T-helper 1 cell (primary cell): ENCODE measurements at places on chromosomes 4 and X.

DNA sequence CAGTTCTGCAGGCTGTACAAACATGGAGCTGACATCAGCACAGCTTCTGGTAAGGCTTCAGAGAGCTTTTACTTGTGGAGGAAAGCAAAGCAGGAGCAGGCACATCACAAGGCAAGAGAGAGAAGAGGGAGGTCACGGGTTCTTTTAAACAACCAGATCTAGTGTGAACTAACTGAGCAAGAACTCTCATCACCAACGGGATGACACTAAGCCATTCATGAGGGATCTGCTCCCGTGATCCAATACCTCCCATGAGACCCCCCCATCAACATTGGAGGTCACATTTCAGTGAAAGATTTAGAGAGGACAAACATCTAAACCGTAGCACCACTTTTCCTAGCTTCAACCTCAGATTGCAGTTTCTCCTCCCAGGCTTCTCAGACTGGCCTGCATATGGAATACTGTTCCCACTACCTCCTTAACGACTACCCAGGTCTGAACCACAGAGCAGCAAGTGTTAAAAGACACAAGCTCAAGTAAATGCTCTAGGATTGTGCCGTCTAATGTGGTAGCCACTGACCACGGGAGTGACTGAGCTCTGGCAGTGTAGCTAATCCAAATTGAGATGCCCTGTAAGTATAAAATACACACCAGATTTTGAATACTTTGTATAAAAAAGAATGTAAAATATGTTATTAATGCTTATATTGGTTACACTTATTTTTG is 192.7 kb downstream of the PTTG2 start:
- DNase-seq: no peak

GRCh38 chrX:10008483-10009056 is 41.4 kb downstream of the CLDN34 start:
- DNase-seq: no peak

DNA sequence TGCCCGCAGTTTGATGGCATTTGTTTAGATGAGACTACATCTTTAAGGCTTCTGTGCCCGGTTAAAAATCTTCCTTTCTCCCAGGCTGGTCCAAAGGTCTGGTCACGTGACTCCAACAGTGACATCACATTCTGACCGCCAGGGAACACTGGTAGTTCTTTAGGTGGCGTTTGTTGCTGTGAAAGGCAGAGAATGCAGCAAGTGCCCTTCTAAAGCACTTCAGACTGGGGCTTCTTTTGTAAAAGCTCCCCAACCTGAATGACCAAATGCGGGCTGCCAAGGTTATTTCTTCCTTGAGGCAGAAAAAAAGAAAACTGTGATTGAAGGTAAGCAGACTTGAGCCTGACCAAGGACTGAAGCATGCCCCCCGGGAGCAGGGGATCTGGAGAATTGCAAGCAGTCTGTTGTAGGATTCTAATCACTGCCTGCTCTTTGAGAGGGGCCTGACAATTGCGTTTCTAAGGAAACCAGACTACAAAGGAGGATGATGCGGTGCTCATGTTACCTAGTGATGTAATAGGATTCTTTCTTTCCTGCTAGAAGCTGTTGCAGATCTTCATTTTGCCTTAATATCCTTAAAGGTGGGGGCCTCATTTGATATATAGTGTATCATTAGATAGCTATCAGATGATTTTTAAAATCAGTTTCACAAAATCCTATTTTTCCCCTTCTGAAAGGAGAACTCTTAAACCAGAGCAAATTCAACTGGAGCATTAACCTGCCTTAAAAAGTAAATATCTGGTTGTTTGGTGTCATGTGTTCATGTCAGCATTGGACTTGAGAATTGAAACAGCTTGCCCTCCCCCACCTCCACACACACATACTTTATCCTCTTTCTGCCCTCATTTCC is 133.1 kb downstream of the AKAP4 start:
- DNase-seq: no peak

- DNase-seq: no peak
These were observed 3.0 kb downstream of the WWC2 start for GRCh38 chr4:183101956-183102480.

GRCh38 chrX:40579900-40580536 is 752 bp upstream of the ATP6AP2 start:
- no peak for DNase-seq

- no peak for DNase-seq
These were observed 42.8 kb upstream of the CCSER1 start for GRCh38 chr4:90084277-90084966.

DNA sequence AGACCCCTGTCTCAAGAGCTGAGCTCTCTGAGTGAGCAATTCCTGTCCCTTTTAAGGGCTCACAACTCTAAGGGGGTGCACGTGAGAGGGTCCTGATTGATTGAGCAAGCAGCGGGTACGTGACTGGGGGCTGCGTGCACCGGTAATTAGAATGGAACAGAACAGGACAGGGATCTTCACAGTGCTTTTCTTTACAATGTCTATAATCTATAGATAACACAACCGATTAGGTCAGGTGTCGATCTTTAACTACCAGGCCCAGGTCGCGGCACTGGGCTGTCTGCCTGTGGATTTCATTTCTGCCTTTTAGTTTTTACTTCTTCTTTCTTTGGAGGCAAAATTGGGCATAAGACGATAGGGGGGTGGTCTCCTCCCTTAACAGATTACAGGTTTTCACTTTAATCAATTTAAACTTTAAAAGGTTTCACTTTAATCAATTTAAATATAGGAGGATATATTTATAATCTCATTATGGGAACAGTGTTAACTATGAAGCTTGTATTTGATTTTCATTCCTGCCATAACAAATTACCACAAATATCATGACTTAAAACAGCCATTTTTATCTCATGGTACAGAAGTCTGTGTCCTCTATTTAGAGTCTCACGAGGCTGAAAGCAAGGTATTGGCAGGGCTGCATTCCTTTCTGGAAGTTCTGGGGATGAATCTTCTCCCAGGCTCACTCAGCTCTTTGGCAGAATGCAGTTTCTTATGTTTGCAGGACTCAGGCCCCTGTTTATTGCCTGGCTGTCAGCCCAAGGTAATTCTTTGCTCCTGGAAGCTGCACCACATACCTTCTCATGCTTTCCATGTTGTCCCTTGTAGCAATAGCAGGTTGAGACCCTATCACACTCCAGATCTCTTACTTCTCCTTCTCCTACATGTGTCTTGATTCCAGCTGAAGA is 5.2 kb downstream of the SPATA4 start:
- DNase-seq: no peak

DNA sequence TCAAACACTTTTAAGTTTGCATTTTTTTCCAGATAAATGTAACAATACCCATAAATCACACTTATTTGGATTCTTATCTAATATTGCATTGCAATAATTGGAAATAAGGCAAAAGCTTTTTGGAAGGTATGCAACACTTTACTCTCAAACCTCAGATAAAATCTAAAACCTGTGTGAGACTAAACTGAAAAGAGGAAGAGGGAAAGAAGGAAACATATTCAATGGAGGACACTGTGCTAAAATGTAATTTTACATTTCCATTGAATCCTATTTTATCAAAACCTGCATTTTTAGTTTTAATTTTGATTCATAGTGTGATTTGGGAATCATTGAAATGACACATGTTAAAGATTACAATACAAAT is 99.4 kb downstream of the HPGD start:
- no peak for DNase-seq

GRCh38 chr4:143939528-143939927 is 34.2 kb upstream of the GYPE start:
- no peak for DNase-seq

GRCh38 chrX:103817502-103817901 is 14.6 kb downstream of the RAB9B start:
- DNase-seq: peak; percentile 22

DNA sequence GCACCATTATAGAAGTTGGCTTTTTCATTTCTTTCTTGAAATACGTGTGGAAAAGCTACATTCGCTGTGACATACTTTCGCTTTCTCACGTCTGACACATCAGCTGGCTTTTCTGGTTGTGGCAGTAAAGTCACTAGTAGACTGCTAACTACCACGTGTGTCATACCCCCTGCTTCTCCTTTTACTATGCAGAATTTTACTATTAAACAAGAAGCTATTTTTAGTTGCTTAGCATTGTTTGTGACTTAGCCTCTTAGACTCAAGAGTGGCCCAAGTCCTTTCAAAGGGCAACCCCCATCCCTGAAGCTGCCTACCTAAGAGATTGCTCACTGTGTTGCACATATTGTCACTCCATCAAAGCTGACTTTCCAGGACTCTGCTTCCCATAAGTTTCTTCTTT is 2.1 kb upstream of the IL2 start:
- no peak for DNase-seq

GRCh38 chr4:165222651-165222994 is 15.3 kb downstream of the KLHL2 start:
- DNase-seq: no peak

GRCh38 chr4:92339676-92340075 is 35.9 kb downstream of the GRID2 start:
- DNase-seq: no peak

- no peak for DNase-seq
These were observed 6.8 kb downstream of the C1QTNF7 start for GRCh38 chr4:15434676-15435075.

GRCh38 chrX:106906361-106906760 is 3.2 kb upstream of the RIPPLY1 start:
- DNase-seq: no peak

GRCh38 chr4:185735866-185736400 is 76.1 kb downstream of the SORBS2 start:
- DNase-seq: no peak

DNA sequence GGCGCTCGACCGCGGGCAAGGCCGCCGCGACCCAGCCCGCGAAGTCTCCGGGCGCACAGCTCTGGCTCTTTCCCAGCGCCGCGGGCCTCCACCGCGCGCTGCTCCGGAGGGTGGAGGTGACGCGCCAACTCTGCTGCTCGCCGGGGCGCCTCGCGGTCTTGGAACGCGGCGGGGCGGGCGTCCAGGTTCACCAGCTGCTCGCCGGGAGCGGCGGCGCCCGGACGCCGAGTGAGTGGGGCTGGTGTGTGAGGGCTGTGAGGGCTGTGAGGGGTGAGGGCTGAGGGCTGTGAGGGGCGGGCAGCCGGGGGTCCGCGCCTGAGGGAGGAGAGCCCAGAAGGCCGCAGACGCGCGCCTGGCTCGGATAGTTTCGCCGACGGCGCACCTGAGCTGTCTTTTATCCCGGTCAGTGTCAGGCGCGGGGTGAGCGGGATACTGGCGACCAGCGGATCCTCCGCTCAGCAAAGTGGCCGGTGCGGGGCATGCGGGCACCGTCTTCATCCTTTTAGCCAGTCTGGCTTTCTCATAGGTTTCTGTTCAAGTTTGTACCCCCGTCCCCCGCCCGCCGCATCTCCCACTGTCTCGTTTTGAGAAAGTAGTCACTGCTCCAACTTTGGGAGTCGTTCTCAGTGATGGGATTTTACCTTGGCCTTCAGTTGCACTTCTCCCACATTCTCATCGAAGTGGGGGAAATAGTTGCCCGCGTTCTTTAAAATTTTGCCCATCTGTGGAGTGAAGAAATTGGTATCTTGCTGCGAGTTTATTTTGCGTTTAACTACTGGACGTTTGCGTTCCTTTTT is 586 bp downstream of the HERC5 start:
- peak; percentile 52 for DNase-seq

DNA sequence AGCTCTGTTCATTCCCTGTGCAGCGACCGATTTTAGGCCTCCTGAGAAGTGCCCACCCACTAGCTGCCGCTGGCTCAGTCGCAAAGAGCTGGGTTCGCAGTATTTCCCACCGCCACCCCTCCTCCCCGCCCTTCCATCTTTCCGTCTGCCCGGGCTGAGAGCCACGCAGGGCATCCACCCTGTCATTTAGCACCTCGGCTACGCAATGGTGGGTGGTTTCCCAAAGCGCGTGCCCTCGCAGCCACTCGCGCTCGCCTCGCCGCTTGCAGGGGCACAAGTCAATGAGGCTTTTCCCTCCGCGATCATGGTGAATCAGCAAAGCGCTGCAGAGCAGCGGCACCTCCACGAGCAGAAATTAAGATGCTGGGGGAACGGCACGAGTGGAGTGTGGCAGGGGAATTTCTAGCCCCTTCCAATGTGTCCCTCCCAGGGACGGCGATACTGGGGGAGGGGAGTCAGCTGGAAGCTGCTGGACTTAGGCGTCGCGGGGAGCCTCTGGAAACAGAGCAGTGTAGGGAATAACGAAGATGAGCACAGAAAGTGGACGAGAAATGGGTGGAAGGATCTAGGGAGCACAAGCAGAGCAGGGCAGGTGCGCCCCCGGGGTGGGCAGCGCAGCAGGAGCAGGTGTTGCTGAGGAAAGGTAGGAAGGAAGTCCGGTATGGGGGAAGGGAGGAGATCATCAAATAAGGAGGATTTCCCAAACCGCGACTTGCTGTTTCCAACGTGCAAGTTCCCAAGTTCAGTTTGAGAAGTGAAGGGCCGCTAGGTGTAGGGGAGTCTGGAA is 2.4 kb upstream of the PTCHD1 start:
- no peak for DNase-seq

- no peak for DNase-seq
These were observed 241.1 kb downstream of the MAPK10 start for GRCh38 chr4:86118711-86119110.

DNA sequence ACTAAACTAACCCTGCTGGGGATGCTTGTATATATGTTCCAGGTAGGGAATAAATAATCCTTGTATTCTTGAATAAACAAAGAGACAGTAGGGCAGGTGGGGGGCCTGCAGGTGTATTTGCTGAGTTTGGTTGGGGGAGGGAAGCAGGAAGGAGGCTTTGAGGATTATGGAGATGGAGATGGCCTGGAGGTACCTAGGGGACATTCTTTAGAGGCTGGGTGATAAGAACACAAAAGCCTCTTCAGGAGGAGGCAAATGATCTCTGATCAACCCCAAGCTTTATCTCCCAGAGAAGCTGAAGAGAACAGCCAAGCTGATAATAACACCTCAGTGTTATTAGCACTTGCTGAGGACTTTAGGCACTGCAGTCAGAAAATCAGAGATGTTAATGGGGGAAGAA is 187.7 kb downstream of the MGST2 start:
- no peak for DNase-seq

DNA sequence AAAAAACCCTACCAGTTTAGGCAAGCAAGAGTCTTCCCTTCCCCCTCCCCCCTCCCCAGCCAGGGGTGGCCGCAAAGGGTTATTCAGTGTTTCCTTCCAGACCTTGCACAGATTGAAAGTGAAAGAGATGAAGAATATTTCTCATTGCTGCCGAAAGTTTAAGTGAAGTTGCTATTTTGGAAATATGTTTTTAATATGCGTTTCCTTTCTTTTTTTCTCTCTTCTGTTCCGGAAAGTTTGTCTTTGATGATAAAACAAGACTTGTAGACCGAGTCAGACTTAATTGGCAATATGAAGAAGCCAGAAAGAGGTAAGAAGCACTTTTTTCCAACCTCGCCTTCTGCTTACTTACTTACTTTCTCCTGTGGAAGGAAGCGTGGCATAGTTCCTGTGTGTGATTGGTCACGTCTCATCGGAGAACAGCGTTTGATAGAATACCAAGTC is 58.5 kb upstream of the CLCN4 start:
- DNase-seq: peak; percentile 23
